ENCODE measurements at places on chromosomes 12 and 14. TPM values are rescaled to one million over a fixed set of nuclear protein-coding genes. Genes with fewer than 3 reads are reported as not detected.
A peak's percentile ranks its signal among the peaks of the same experiment; 100 is the strongest.

- DNase-seq, result no peak
Observed at GRCh38 chr12:89260841-89261637, 91.3 kb downstream of the DUSP6 start.

GRCh38 chr12:50508414-50508813 is 3.6 kb downstream of the DIP2B start:
- DNase-seq, result no peak

Gene IAPP
- not detected for total RNA-seq

GRCh38 chr14:52547526-52547925 is 4.8 kb downstream of the TXNDC16 start:
- DNase-seq, result no peak

Gene CKAP4
- 249 TPM for total RNA-seq

DNA sequence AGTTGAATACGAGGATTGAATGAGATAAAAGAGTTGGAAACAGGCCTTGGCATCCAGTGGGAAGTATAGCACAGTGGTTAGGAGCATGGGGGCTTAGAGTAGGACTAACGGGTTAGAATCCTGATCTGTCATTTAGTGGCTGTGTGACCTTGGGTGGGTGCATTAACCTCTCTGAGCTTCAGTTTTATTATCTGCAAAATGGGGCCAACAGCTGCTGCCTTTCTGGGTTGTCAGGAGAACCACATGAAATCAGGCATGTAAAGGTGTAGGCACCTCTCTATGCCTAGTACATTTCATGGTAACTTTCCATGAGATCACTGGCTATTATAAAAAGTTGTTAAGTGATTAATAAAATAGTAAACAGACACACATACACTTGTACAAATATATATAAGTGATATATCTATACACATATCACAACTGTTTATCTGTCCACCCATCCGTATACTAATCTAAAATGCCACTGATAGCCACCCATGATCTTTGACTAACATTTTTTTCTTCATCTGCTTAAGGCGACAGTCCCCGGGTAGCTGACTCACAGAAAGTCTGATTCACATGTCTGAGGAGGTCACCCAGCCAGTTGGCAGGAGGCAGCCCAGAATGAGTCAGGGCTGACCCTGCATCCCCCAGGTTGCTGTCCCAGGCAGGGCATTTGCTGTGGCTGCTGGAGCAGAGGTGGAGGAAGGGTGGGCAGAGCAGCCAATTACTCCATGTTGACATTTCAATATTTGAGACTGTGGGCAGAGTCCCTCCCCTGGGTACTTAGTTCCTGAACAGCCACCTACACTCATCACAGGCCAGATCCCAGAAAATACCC is 125.6 kb upstream of the NOS1 start:
- peak; percentile 94 for DNase-seq

- DNase-seq, result no peak
Observed at GRCh38 chr14:72740504-72740961, 153.4 kb downstream of the DPF3 start.

DNA sequence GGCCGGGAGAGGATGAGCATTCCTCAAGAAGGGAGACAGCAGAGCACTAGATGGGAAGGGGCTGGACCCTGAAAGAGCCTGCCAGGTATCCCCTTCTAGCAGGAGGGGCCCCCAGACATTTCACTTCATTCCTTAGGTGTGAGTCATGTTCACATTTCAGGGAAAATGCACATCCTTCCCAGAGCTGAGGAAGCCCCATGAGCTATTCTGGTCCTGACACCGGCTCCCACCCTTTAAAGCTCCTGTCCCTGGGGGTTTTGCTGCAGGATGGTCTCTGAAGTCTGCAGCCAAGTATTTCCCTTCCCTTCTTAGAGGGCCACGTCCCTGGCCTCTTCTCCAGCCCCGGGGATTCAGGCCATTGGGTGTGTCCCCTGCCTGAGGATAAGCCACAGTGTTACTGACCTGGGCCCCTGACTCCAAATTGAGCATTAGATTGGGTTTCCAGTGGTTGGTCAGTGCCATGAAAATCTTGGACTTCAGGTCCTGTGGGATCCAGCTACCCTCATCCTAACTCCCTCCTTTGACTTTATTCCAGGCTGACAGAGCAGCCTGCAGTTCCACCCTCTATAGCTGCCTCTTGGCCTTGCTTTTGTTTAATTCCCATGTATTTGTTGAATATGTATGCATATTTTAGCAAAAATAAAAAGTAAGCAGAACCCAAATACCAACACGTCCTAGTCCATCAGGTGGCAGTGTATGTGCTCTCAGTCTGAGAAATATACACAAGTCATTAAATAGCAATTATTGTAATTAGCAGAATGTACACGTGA is 267.1 kb downstream of the CACNA1C start:
- DNase-seq, result no peak

- DNase-seq, result peak; percentile 72
Observed at GRCh38 chr12:29317556-29318363, 63.2 kb downstream of the ERGIC2 start.

- DNase-seq, result no peak
Observed at GRCh38 chr14:39974036-39974435, 541.8 kb upstream of the FBXO33 start.

DNA sequence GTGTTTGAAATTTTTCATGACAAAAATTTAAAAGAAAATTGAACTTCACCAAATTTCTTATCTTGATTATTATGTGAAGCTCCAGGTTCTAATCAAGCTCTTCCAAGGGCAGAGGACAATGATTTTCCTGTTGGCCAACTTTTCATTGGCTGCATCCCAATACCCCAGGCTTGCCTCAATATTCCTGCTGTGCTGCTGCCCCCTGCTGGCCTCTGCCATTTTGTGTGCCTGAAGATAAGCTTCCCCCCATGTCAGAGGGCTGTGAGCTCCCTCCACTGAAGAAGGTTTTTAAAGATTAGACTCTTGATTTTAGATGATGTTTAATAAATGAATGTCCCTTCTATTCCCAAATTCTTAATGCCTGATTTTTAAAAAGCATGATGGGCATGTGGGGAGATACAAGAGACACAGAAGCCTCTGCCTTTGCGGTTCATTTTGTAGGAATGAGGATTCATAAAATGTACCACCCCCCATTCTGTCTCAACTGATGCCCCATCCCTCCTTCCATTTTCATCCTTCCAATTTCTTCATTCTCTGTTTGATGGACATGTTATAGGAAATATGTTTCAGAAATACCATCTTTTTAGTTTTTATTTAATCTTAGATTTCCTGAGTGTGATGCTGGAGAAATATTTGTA is 76.7 kb upstream of the RGS6 start:
- DNase-seq, result peak; percentile 67

- DNase-seq, result no peak
Observed at GRCh38 chr12:65747338-65747737, 76.9 kb upstream of the HMGA2 start.

- DNase-seq, result no peak
Observed at GRCh38 chr12:2892246-2892645, 1.6 kb downstream of the TULP3 start.

Gene DNAI7
- total RNA-seq, result not detected

Gene KRT72
- total RNA-seq, result not detected

- DNase-seq, result no peak
Observed at GRCh38 chr14:91125271-91125660, 11.4 kb downstream of the DGLUCY start.

- no peak for DNase-seq
Observed at GRCh38 chr14:92277031-92277430, 45.9 kb upstream of the SLC24A4 start.

Gene EDDM3A
- total RNA-seq, result not detected

Gene SPRYD3
- total RNA-seq, result 31.7 TPM

Gene KRT79
- not detected for total RNA-seq
